Stimulated activated CD8-positive, alpha-beta memory T cell treated with anti-CD3 and anti-CD28 coated beads, Interleukin-4, amount 100 ng/mL, for 1 hour (primary cell): ENCODE measurements at places on chromosomes 3 and 15.

DNA sequence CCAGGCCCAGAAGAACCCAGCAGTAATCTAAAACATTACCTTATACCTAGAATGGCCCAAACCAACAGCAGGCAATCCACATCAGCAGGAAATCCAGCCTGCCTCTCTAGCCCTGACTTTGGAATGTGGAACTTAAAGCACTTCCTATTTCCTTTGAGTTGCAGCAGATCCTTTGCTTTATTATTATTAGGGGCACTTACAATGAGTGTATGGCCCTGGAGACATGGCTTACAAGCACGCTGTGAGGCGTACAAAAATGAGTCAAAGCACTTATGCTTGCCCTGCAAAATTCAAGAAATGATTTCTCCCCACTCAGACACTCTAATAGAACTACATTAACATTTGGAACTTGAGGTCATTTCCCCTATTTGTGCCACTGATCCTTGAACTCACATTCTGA lies 9.5 kb upstream of the KNSTRN start:
- no peak for DNase-seq

DNA sequence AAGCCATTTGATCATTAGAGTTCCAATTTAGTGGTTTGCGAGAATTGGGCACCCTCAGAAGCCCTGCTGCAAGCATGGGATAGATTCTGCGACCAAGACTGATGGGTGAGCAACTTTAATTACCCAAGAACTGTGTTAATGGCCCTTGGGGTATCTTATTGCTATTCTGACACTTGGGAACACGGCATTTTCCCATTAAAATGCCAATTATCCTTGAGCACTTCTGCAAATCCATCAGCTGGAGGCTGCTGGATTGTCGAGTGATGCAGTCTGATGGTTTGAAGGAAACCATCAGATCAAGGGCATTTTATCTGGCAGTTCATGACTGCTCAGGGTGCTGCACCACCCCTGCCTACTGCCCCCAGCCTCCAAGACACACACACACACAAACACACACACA lies 183.6 kb upstream of the PROK2 start:
- DNase-seq: no peak

- DNase-seq: no peak
Observed at GRCh38 chr3:58092521-58092920, 84.3 kb downstream of the FLNB start.

GRCh38 chr15:60118626-60119025 lies 114.5 kb downstream of the FOXB1 start:
- no peak for DNase-seq

DNA sequence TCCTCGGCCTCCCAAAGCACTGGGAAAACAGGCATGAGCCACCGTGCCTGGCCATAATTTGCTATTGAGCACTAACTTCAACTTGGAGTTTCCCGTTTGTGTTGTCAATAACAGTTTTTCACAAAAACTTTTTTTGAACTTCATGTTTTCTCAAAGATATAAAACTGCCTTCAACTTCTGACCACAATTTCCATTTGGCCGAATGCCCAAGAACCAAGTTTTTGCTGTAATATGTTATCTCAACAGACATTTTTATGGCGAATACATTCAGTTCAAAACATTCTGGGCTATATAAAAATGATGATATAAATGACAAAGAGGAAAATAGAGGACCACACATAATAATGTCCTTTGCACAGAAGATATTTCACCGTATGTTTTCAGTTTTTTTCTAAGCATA lies 56.4 kb downstream of the NEDD4 start:
- no peak for DNase-seq

DNA sequence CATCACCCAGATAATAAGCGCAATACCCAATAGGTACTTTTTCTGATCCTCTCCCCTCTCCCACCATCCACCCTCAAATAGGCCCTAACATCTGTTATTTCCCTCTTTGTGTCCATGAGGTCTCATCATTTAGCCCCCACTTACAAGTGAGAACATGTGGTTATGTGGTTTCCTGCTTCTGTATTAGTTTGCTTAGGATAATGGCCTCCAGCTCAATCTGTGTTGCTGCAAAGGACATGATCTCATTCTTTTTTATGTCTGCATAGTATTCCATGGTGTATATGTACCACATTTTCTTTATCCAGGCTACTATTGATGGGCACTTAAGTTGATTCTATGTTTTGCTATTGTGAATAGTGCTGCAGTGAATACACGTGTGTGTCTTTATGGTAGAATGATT lies 165.4 kb downstream of the MBNL1 start:
- DNase-seq: no peak

GRCh38 chr3:45790596-45790995 lies 5.7 kb downstream of the SLC6A20 start:
- no peak for DNase-seq
